ENCODE measurements at places on chromosomes 11 and 22.

- no peak for DNase-seq
- H3K27ac ChIP-seq: no peak overlapping the region
- H3K4me1 ChIP-seq: peaks cover 4% of the 10 kb centered on the region
- no peaks in the 10 kb centered on the region for H3K27me3 ChIP-seq
- H3K36me3 ChIP-seq: no peaks in the 10 kb centered on the region
These were observed 56.2 kb downstream of the KCNJ4 start for GRCh38 chr22:38398609-38399461.

- no peak for DNase-seq
- H3K4me1 ChIP-seq: peaks cover 12% of the 10 kb centered on the region
- H3K36me3 ChIP-seq: no peaks in the 10 kb centered on the region
- H3K4me3 ChIP-seq: no peak overlapping the region
- H3K27ac ChIP-seq: no peak overlapping the region
These were observed 55.1 kb downstream of the PACSIN2 start for GRCh38 chr22:42959576-42960509.

GRCh38 chr11:130718120-130718519, 198.2 kb downstream of the SNX19 start:
- no peak overlapping the region for H3K27ac ChIP-seq
- no peaks in the 10 kb centered on the region for H3K27me3 ChIP-seq
- no peak overlapping the region for H3K4me3 ChIP-seq
- no peak for DNase-seq

- no peak for DNase-seq
- no peak overlapping the region for H3K4me3 ChIP-seq
- no peak overlapping the region for H3K27ac ChIP-seq
- no peaks in the 10 kb centered on the region for H3K36me3 ChIP-seq
- no peaks in the 10 kb centered on the region for H3K27me3 ChIP-seq
- peaks cover 5% of the 10 kb centered on the region for H3K4me1 ChIP-seq
These were observed 64.5 kb upstream of the EMID1 start for GRCh38 chr22:29141078-29141688.

- H3K27me3 ChIP-seq: no peaks in the 10 kb centered on the region
- no peak overlapping the region for H3K4me3 ChIP-seq
- no peak overlapping the region for H3K27ac ChIP-seq
- DNase-seq: no peak
- no peaks in the 10 kb centered on the region for H3K36me3 ChIP-seq
These were observed 16.1 kb downstream of the MICAL2 start for GRCh38 chr11:12126344-12127019.

DNA sequence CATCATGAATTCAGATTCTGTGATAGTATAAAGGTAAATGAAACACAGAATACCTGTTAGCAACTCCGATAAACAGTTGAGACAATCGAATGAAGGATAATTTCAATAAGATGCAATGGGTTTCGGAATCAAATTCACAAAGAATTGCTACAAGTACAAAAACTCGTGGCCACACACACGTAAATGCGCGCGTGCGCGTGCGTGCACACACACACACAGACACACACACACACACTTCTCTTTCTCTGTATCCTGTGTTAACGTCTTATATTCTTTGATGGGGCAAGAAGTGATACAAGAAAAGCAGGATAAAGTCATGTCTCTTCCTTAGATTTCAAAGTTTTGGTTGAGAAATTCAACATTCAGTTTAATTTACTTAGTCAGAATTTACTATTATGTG, 57.2 kb downstream of the FOLH1 start:
- DNase-seq: no peak
- H3K27ac ChIP-seq: no peak overlapping the region
- no peaks in the 10 kb centered on the region for H3K27me3 ChIP-seq
- no peak overlapping the region for H3K4me3 ChIP-seq

DNA sequence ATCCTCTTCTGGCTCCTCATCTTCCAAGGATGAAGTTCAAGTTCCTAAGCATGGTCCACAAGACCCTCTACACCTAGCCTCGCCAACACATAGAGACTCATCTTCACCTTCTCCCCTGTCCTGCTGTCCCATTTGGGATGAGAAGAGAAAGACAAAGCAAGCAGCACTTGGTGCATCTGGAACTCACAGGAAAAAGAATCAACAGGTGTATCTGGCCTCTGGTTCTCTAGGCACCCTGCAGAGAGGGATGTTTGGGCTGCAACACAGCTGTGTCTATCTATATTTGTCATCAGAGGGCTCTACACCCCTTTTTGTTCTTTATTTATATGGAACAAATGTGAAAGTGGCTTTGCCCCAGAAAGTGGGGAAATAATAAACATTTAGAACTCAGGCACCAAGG, 82.1 kb upstream of the GALNT18 start:
- H3K36me3 ChIP-seq: no peaks in the 10 kb centered on the region
- no peak overlapping the region for H3K27ac ChIP-seq
- H3K27me3 ChIP-seq: no peaks in the 10 kb centered on the region
- no peaks in the 10 kb centered on the region for H3K4me1 ChIP-seq

GRCh38 chr22:44085743-44086270, 61.7 kb downstream of the PARVB start:
- no peaks in the 10 kb centered on the region for H3K4me1 ChIP-seq
- DNase-seq: peak; percentile 29
- H3K27me3 ChIP-seq: no peaks in the 10 kb centered on the region
- no peaks in the 10 kb centered on the region for H3K36me3 ChIP-seq
- H3K4me3 ChIP-seq: no peak overlapping the region

DNA sequence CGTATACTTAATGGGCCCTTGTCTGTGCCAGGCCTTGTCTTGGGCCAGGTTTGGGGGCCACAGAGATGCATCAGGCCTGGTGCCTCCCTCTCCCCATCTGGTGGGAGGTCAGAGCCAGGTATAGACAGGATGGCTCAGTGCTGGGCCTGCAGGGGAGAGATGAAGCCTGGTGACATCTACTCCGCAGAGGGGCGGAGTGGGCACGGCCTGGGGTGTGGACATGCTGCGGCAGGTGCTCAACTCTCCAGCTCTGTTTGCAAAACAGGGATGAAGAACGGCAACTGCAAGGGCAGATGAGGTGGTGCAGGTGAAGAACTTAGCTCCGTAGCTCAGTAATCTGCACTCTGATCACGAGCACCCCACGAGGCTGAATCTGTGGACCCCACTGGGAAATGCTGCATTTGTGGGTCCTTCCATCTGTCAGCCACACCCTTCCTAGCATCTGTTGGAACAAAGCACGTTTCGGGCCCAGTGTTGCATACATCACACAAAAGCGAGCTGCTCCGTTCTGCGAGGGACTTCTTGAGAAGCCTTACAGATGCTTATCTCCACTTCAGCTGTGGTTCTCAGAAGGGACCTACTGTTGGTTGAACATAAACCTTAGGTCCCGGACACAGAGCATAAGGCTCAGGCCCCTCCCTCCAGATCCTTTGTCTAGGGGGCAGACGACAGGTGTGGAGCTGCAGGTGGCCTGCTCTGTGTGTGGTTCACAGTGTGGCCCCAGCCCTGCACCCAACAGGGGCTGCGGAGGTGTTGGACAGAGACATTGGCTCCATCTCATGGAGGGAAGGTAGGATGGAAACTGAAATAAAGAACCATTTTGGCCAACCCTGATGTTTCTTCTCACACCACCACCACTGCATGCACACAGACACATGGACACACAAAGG, 78.3 kb downstream of the LRRC32 start:
- H3K27ac ChIP-seq: no peak overlapping the region
- H3K36me3 ChIP-seq: no peaks in the 10 kb centered on the region
- DNase-seq: no peak
- no peaks in the 10 kb centered on the region for H3K27me3 ChIP-seq
- H3K4me3 ChIP-seq: no peak overlapping the region

DNA sequence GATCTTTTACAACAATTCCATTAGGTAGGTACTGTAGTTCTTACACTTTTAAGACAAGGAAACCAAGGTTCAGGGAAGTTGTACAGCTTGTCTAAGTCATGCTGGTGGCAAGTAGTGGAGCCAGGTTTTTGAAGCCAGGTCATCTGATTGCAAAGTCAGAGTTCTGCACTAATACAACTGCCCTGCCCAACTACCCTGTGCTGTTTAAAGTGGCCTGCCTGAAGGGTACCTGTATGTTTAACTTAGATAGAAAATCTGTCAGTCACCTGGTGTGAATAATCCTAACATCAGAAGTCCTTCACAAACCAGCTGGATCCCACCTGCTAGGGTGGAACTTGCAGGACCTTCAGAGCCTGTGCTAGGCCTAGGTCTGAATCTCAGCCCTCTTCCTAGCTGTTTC, 44.2 kb downstream of the ARFGAP2 start:
- no peak overlapping the region for H3K27ac ChIP-seq
- H3K27me3 ChIP-seq: no peaks in the 10 kb centered on the region
- peaks cover 2% of the 10 kb centered on the region for H3K4me1 ChIP-seq
- H3K4me3 ChIP-seq: no peak overlapping the region
- no peak for DNase-seq
- no peaks in the 10 kb centered on the region for H3K36me3 ChIP-seq

GRCh38 chr11:66970371-66970806, 4.7 kb upstream of the C11orf86 start:
- no peaks in the 10 kb centered on the region for H3K27me3 ChIP-seq
- H3K27ac ChIP-seq: no peak overlapping the region
- H3K4me1 ChIP-seq: peaks cover 1% of the 10 kb centered on the region

DNA sequence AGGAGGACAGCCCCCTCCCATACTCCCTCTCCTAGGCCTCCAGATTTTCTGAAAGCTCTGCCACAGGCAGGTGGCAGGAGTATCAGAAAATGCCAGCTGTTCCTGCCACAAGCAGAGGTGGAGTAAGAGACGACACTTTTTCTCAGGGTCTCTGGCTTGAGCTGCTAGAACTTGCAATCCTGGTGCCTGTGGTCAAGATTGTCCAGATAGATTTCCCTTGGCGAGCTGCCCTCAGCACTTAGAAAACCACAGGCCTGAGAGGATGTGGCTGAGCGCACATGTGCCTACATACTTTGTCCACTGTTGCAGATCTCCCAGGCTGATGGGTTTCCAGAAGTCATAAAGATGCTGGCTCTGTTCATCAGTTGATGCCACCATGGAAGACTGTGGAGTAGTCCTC, 65.7 kb upstream of the NAV2 start:
- H3K4me1 ChIP-seq: no peaks in the 10 kb centered on the region
- no peak overlapping the region for H3K4me3 ChIP-seq
- no peaks in the 10 kb centered on the region for H3K36me3 ChIP-seq
- H3K27me3 ChIP-seq: no peaks in the 10 kb centered on the region

GRCh38 chr22:17789379-17790200, 15.3 kb upstream of the BID start:
- H3K4me1 ChIP-seq: no peaks in the 10 kb centered on the region
- H3K4me3 ChIP-seq: no peak overlapping the region
- H3K27me3 ChIP-seq: no peaks in the 10 kb centered on the region
- no peaks in the 10 kb centered on the region for H3K36me3 ChIP-seq
- H3K27ac ChIP-seq: no peak overlapping the region

DNA sequence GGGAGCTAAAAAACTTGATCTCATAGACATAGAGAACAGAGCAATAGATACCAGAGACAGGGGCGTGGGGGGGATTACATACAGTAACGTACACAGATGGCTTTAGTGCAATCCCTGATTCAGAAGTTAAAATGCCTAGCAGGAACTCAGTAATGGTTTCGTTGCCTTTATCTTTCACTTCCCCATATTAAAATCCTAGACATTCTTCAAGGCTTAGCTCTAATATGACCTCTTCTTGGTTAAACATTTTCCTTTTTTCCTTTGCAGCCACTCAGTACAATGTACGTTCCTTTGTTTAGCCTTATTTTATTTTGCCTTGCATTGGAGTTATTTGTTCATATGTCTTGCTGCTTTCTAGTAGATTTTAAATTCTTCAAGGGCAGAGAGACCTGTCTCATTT, 104.9 kb downstream of the C11orf87 start:
- H3K4me3 ChIP-seq: no peak overlapping the region
- no peaks in the 10 kb centered on the region for H3K4me1 ChIP-seq
- H3K27ac ChIP-seq: no peak overlapping the region
- no peaks in the 10 kb centered on the region for H3K36me3 ChIP-seq
- no peaks in the 10 kb centered on the region for H3K27me3 ChIP-seq
- DNase-seq: no peak

DNA sequence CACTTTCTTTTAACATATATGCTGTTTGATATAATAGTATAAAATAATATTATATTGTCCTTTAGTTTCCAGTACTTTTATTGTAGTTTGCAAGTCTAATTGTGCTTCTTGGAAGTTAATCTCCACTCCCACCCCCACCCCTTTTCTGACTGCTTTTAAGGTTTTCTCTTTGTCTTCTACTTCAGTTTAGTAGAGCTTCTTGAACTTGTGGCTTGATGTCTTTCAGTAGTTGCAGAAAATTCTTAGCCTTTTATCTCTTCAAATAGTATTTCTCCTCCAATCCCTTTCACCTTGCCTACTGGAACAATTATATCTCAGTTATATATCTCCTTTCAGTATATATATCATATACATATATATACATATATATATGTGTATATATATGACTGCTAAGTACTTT, 56.6 kb downstream of the PARVG start:
- no peak overlapping the region for H3K27ac ChIP-seq
- no peak overlapping the region for H3K4me3 ChIP-seq
- H3K4me1 ChIP-seq: no peaks in the 10 kb centered on the region

DNA sequence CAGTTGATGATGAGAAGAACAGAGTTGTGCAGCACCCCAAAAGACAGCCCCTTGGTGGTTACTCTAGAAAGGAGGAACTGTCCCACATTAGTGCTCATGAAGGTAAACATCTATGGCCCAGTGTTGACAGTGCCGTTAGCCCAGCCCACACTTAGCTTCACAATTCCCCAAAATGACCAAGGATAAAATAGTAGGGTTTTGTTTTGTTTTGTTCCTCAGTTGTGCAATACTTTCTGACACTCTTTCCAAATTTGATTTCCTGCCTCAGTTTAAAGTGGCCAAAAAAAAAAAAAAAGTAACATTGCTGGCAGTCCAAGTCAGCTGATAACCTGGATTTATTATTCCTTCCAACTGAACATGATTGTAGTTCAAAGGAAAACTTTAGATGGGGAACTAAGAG, 269.4 kb downstream of the TMEM135 start:
- no peak overlapping the region for H3K4me3 ChIP-seq
- H3K36me3 ChIP-seq: no peaks in the 10 kb centered on the region
- DNase-seq: no peak
- H3K4me1 ChIP-seq: no peaks in the 10 kb centered on the region

- H3K36me3 ChIP-seq: no peaks in the 10 kb centered on the region
- no peak overlapping the region for H3K27ac ChIP-seq
- no peak for DNase-seq
These were observed 4.8 kb upstream of the APOBEC3H start for GRCh38 chr22:39092111-39092862.

- H3K4me1 ChIP-seq: no peaks in the 10 kb centered on the region
- no peak for DNase-seq
- H3K36me3 ChIP-seq: no peaks in the 10 kb centered on the region
- H3K27ac ChIP-seq: no peak overlapping the region
- no peak overlapping the region for H3K4me3 ChIP-seq
These were observed 514 bp downstream of the KRTAP5-9 start for GRCh38 chr11:71548716-71549151.

- no peaks in the 10 kb centered on the region for H3K27me3 ChIP-seq
- H3K4me1 ChIP-seq: no peaks in the 10 kb centered on the region
- no peak overlapping the region for H3K27ac ChIP-seq
- DNase-seq: no peak
These were observed 785.2 kb downstream of the KCNA4 start for GRCh38 chr11:29231586-29231985.
